Osteocyte (in vitro differentiated cells): ENCODE measurements at places on chromosomes 3 and 15. TPM values are rescaled to one million over a fixed set of nuclear protein-coding genes. Genes with fewer than 3 reads are reported as not detected.

Gene ARL8B
- total RNA-seq, result 85.6 and 86.0 TPM in 2 replicates

Gene CYP11A1
- total RNA-seq, result not detected in 2 replicates

Gene CACNA1D
- 0.48 and 0.57 TPM in 2 replicates for total RNA-seq

DNA sequence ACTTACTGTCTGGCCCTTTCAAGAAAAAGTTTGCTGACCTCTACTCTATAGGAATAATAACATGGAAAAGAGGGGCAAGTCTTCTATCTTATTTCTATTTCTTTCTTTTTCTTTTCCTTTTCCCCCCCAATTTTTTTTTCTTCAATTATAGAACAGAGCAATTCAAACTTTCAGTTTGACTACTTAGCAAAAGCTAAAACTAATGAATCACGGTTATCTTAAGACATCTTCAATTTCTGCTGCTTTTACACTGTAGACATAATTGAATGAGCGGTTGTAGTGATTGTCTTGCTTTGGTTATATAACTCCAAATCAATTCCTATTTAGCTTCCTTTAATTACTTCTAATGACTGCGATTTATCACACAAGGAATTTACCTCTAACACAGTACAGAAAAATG lies 74.3 kb upstream of the P2RY1 start:
- H3K27me3 ChIP-seq, result peaks cover 8% of the 10 kb centered on the region
- no peaks in the 10 kb centered on the region for H3K36me3 ChIP-seq
- H3K27ac ChIP-seq, result no peak overlapping the region
- no peak overlapping the region for H3K4me3 ChIP-seq
- H3K4me1 ChIP-seq, result no peaks in the 10 kb centered on the region
- no peak for DNase-seq

DNA sequence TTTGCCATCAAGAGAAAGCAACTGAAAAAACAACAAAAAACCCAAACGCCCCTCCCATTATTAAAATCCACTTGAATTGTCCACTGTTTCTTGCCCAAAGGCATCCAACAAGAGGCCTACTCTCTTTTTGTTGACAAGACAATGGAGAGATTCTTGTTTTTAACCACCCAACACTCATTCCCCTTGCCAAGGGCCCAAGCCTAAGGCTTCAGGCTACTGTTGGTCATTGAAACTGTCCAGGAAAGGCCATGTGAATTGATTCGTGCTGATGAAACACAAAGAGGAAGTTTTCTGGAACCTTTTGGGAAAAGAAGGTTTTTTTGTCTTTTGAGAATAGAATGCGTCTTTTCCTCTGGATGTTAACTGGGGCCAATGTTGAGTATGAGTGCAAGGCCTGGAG lies 157.4 kb upstream of the PFN2 start:
- DNase-seq, result no peak
- H3K27ac ChIP-seq, result no peak overlapping the region
- peaks cover 10% of the 10 kb centered on the region for H3K4me1 ChIP-seq

GRCh38 chr15:48049736-48050135 lies 71.1 kb upstream of the SLC24A5 start:
- H3K27ac ChIP-seq, result no peak overlapping the region
- H3K4me1 ChIP-seq, result no peaks in the 10 kb centered on the region
- H3K27me3 ChIP-seq, result peaks cover 34% of the 10 kb centered on the region

Gene XCR1
- total RNA-seq, result not detected in 2 replicates

GRCh38 chr3:110629917-110630316 lies 441.7 kb upstream of the NECTIN3 start:
- H3K36me3 ChIP-seq, result no peaks in the 10 kb centered on the region
- H3K4me3 ChIP-seq, result no peak overlapping the region
- no peak for DNase-seq
- H3K27ac ChIP-seq, result no peak overlapping the region
- H3K27me3 ChIP-seq, result no peaks in the 10 kb centered on the region
- no peaks in the 10 kb centered on the region for H3K4me1 ChIP-seq

GRCh38 chr15:87082581-87082980 lies 1002.9 kb downstream of the AGBL1 start:
- H3K36me3 ChIP-seq, result no peaks in the 10 kb centered on the region
- H3K27ac ChIP-seq, result no peak overlapping the region
- H3K27me3 ChIP-seq, result no peaks in the 10 kb centered on the region
- H3K4me1 ChIP-seq, result no peaks in the 10 kb centered on the region
- no peak overlapping the region for H3K4me3 ChIP-seq
- DNase-seq, result no peak

DNA sequence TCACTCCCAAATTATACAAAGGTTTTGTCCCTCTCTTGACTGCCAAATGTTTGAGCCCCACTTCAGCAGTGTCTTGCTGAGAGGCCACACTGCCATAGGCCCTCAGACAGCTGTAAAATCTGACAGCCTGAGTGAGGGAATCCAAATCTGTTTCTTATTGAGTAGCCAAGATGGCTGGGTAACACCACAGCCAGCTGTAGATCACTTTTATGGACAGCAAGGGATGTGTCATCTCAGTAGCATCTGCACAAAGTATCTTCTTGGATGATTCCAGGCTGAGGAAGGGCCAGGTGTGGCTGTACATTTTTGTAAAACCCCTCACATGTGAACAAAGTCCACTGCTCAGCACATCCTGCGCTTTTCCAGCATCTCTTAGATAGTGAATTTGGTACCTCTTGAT lies 237.0 kb upstream of the LRTM1 start:
- H3K27ac ChIP-seq, result no peak overlapping the region
- H3K4me1 ChIP-seq, result peaks cover 45% of the 10 kb centered on the region
- H3K36me3 ChIP-seq, result no peaks in the 10 kb centered on the region
- H3K27me3 ChIP-seq, result no peaks in the 10 kb centered on the region
- no peak for DNase-seq

DNA sequence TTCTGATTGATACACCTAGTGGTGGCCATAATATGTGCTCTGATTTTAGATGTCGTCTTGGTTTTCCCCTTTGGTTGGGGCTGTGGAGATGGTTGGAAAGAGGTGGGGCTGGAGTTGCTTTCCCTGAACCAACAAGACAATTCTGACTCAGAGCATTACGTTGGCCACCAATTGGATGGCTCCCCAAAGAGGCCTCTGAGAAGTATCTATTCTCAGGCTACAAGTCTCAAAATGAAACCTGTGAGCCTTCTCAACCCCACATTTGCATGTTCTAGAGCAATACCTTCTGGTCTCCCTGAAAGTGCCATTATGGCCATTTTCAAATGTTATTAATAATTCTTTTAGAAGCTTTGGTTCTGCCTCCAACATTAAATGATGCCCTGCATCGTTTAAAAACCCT lies 188.4 kb upstream of the WNT5A start:
- no peak overlapping the region for H3K4me3 ChIP-seq
- no peaks in the 10 kb centered on the region for H3K4me1 ChIP-seq
- no peak overlapping the region for H3K27ac ChIP-seq
- H3K27me3 ChIP-seq, result no peaks in the 10 kb centered on the region
- no peak for DNase-seq

GRCh38 chr3:12268049-12268735 lies 20.7 kb upstream of the PPARG start:
- H3K27ac ChIP-seq, result no peak overlapping the region
- no peaks in the 10 kb centered on the region for H3K4me1 ChIP-seq
- DNase-seq, result no peak
- H3K4me3 ChIP-seq, result no peak overlapping the region
- H3K27me3 ChIP-seq, result peaks cover 43% of the 10 kb centered on the region

- no peaks in the 10 kb centered on the region for H3K4me1 ChIP-seq
- DNase-seq, result peak; percentile 57
- H3K36me3 ChIP-seq, result no peaks in the 10 kb centered on the region
- H3K27ac ChIP-seq, result no peak overlapping the region
- peaks cover 66% of the 10 kb centered on the region for H3K27me3 ChIP-seq
- no peak overlapping the region for H3K4me3 ChIP-seq
These were observed 60.9 kb downstream of the RPLP1 start for GRCh38 chr15:69513450-69513960.

DNA sequence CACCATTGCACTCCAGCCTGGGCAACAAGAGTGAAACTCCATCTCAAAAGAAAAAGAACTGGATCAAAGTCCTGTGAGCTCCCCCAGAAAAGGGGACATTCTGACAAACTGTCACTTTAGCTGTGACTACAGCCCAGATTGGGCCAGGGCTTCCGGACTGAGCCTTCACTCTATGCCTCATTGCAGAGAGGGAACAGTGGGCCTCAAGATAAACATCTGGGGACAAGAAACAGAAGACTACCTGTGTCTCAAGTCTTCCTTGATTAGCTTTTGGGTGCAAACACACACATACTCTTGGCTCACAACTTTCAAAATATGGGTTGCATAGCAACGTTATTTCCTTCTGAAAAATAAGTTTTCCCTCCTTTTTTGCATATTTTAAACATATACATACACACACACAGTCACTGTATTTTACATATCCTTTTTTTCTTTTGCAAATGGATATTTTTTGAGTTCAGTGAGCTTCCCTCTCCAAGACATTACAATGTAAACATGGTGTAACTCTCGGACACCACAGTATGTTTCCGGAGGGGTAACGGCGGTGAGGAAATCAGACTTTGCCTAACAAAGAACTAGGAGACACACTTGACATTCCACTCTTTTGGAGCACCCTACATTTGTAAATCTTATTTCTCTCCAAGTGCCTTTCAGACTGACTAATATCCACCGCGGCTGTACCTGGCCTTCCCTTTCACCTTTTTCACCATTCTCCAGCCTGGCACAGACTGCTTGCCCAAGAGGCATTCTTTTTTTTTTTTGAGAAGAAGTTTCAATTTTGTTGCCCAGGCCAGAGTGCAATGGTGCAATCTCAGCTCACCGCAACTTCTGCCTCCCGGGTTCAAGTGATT lies 3.5 kb downstream of the TKT start:
- H3K27me3 ChIP-seq, result no peaks in the 10 kb centered on the region
- peak overlapping the region; percentile 93 for H3K27ac ChIP-seq
- H3K4me3 ChIP-seq, result peak overlapping the region; percentile 90
- DNase-seq, result no peak
- peaks cover 14% of the 10 kb centered on the region for H3K36me3 ChIP-seq

- peak overlapping the region; percentile 70 for H3K4me3 ChIP-seq
- no peak for DNase-seq
- no peaks in the 10 kb centered on the region for H3K27me3 ChIP-seq
- peak overlapping the region; percentile 99 for H3K27ac ChIP-seq
- H3K4me1 ChIP-seq, result peaks cover 80% of the 10 kb centered on the region
These were observed 4.8 kb downstream of the CSRNP1 start for GRCh38 chr3:39148435-39149058.

DNA sequence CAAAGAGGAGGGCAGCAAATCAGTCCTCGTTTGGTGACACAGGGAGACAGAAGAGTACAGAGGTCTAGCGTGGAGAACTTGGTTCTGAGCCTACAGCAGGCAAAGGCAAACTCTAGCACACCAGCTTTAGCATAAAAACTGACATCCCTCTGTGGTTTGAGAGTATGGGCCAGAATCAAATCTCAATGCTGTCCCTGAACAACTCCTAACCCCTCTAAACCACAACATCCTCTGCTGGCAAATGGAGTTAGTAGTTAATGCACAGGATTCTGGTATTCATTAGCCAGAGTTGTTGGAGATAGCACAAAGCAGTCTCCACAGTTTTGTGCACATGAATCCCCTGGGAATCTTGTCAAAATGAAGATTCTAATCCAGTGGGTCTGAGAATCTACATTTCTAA lies 315.8 kb downstream of the NTRK3 start:
- no peaks in the 10 kb centered on the region for H3K4me1 ChIP-seq
- no peak overlapping the region for H3K4me3 ChIP-seq
- H3K27ac ChIP-seq, result no peak overlapping the region
- no peak for DNase-seq
- H3K36me3 ChIP-seq, result no peaks in the 10 kb centered on the region

DNA sequence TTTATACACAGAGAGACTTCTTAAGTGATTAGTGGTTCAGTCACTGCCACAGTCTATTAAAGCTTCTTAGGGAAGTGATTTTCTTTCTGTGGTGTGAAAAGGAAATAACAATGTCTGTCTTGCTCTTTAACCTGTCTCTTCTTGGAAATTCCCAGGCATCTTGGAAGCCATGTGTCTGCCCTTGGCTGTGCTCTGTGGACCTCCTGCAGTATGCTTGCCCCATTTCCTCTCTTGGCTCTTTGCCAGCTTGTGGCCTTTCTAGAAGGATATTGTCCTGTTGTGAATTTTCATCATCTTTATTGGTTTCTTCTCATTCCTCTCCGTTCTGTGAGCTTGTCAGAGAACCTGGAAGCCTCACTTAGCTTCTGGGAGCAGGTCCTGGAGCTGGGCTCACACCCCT lies 338.4 kb upstream of the C2CD4B start:
- no peak overlapping the region for H3K4me3 ChIP-seq
- H3K4me1 ChIP-seq, result peaks cover 55% of the 10 kb centered on the region
- H3K27me3 ChIP-seq, result no peaks in the 10 kb centered on the region
- DNase-seq, result no peak

Gene CCR4
- not detected in 2 replicates for total RNA-seq

DNA sequence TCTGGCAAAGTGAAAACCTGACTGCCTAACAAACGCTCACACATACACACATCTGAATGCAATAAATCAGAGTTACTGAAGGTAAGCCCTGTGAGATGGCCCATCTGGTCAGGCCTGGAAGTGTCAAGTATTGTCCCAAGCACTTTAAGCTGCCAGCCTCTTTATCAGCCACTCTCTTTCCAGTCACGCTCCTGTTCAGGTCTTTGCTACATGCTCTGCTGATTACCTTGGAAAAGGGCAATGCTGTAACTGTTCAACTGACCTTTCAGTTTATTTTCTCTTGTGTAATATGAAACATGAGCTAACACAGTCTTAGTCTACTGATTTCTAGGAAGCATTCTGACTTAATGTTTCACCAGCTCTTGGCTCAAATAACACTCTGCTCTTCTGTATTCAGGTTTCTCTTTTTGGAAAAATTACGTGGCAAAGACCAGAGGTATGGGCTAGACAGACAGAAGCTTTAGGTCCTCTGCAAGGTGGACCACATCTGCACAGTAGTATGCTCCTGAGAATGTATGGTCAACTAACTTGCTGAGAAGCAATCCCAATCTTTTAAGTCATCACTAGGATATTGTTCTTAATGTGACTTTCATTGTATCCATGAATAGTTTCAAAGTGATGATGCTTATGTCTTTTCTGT lies 44.5 kb downstream of the GBE1 start:
- no peaks in the 10 kb centered on the region for H3K27me3 ChIP-seq
- H3K4me1 ChIP-seq, result peaks cover 11% of the 10 kb centered on the region
- no peak overlapping the region for H3K4me3 ChIP-seq
- H3K27ac ChIP-seq, result peak overlapping the region; percentile 57
- peaks cover 4% of the 10 kb centered on the region for H3K36me3 ChIP-seq

Gene PRSS50
- not detected in 2 replicates for total RNA-seq

GRCh38 chr3:851098-851790 lies 241.6 kb upstream of the CNTN6 start:
- H3K4me1 ChIP-seq, result no peaks in the 10 kb centered on the region
- H3K27me3 ChIP-seq, result no peaks in the 10 kb centered on the region
- no peak overlapping the region for H3K4me3 ChIP-seq
- DNase-seq, result peak; percentile 48

Gene SRP14
- total RNA-seq, result 181 and 196 TPM in 2 replicates

Gene BNC1
- 3.2 TPM in 2 replicates for total RNA-seq
